Dorsolateral prefrontal cortex (tissue), 122 donors: ENCODE measurements at places on chromosomes 6 and 20. TPM values are rescaled to one million over a fixed set of nuclear protein-coding genes. Genes with fewer than 3 reads are reported as not detected.

GRCh38 chr6:133886104-133886775, 2.7 kb upstream of the TCF21 start:
- no peak for DNase-seq

DNA sequence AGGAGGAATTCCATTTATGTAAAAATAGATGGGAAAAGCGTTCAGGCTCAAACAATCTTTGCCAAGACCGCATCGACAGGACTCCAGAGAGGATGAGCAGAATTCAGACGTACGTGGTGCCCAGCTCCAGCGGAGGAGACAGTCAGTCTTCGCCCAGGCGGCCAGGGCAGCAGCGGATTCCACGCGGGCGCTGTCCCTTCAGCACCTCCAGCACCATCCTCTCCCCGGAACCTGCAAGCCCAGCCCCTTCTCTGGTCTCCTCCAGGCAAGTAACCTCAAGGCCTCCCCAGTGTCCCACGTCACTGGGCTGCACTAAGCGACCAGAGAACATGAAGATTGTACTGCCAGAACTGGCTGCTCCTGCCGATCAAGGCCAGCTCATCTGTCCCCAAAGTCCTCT, 2.8 kb upstream of the KCNQ2 start:
- no peak for DNase-seq

- DNase-seq, result no peak
These were observed 313.3 kb downstream of the RNGTT start for GRCh38 chr6:88650029-88650619.

- no peak for DNase-seq
These were observed 246.0 kb downstream of the PHACTR1 start for GRCh38 chr6:12962529-12962928.

- no peak for DNase-seq
These were observed 668.2 kb downstream of the DOK5 start for GRCh38 chr20:55143601-55144000.

GRCh38 chr20:33370291-33370690, 31.0 kb downstream of the CDK5RAP1 start:
- DNase-seq, result no peak

GRCh38 chr6:119965008-119965407, 615.4 kb upstream of the MAN1A1 start:
- no peak for DNase-seq

GRCh38 chr6:7992002-7992815, 72.0 kb downstream of the BLOC1S5 start:
- DNase-seq, result no peak

- DNase-seq, result no peak
These were observed 45.3 kb upstream of the RAB32 start for GRCh38 chr6:146498309-146498708.

DNA sequence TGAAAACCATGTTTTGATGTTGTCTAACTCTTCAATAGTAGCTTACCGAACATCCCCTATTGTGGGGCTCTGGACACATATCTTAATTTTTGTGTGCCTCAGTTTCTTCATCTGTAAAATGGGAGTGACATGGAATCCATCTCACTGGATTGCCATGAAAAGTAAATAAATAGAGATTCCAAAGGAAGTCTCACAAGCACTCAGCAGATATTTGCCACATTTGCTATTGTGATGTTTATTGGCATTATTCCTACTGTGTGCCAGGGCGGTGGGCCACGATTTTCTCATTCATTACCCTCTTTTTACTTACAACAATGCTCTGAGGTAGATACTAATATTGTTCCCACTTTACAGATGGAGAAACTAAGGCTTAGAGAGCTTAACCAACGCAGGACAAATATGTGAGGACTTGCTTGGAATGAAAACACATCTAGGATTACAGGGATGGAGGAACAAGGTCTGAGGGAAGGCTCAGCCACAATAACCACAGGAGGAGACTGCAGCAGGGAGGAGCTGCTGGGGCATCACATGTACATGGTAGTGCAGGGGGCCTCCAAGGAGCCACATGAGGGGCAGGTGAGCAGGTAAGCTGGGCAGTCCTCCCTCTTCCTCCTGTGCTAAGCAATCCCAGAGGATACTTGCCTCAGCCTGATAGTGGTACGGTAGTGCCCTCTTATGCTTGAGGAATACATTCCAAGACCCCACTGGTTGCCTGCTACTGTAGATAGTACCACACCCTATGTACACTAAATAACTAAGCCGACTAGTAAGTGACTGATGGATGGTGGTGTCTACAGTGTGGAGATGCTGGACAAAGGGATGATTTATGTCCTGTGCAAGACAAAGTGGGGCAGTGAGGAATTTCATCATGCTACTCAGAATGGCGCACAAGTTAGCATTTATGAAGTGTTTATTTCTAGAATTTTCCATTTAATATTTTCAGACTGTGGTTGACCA, 176.9 kb downstream of the FOXA2 start:
- no peak for DNase-seq

GRCh38 chr6:27894839-27895762, 17.1 kb downstream of the OR2B2 start:
- no peak for DNase-seq

GRCh38 chr20:34017610-34018009, 23.9 kb downstream of the RALY start:
- no peak for DNase-seq

DNA sequence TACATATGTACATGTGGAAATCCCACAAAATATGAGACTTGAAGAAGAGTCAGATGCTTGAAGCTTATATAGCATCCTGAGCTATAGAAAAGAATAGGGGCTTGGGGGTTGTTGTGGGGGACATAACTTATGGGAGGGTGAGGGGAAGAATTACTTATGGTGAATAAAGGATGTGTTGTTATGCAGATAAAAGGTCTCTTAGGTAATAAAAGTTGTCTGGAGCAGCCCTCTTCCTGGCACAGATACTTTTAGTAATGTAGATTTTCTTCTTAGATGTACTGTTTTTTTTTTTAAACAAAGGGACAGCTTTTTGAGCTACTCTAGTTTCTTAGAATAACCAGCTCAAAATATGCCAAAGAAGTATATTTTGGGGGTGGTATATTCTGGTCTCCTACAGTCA, 35.9 kb downstream of the CHMP4B start:
- DNase-seq, result no peak

- DNase-seq, result no peak
These were observed 92.2 kb downstream of the BACH2 start for GRCh38 chr6:90204327-90205056.

GRCh38 chr20:61662968-61663331, 402.7 kb downstream of the TAF4 start:
- peak; percentile 59 for DNase-seq

GRCh38 chr6:71072508-71072907, 115.6 kb upstream of the B3GAT2 start:
- no peak for DNase-seq

GRCh38 chr20:38299963-38300362, 4.0 kb upstream of the BPI start:
- no peak for DNase-seq

DNA sequence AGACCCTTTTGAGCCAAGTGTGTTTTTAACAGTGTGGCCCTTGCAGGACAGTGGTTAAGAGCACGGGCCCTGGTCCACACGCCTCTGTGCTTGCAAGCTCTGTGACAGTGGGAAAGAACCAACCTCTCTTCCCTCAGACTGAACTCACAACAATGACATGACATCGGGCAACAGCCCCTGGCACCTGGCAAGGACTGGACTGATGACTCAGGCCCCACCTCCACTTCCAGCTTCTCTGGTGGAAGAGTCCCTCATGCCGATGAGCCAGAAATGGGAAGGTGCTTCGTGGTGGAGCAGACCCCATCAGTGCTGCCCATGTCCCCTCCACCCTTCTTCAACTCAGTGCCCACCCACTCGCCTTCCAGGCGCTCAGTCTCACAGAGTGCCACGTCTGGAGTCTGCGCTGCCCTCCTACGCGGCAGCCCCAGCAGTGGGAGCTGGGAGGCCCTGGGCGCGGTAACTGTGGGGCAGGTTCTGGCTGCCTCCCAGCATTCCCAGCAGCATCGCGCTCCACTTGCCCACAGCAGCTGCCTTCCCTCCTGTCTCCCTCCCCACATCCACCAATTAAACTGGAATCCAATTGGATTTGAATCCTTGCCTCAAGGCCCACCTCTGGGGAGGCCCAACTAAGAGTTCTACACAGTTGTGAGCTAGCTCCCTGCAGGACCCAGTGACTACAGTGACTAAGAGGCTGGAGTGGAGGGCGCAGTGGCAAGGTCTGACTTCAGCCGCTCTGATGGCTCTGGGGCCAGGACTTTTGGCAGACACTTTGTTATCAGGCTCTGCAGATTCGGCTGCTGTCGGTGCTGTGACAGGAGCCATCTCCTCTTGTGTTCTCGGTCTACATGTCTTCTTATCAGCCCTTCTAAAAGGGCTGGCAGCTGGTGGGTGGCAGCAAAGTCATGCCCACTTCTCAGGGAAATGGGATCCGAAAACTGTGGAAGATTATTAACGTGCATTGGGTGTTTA, 156.8 kb upstream of the MLN start:
- peak; percentile 41 for DNase-seq

DNA sequence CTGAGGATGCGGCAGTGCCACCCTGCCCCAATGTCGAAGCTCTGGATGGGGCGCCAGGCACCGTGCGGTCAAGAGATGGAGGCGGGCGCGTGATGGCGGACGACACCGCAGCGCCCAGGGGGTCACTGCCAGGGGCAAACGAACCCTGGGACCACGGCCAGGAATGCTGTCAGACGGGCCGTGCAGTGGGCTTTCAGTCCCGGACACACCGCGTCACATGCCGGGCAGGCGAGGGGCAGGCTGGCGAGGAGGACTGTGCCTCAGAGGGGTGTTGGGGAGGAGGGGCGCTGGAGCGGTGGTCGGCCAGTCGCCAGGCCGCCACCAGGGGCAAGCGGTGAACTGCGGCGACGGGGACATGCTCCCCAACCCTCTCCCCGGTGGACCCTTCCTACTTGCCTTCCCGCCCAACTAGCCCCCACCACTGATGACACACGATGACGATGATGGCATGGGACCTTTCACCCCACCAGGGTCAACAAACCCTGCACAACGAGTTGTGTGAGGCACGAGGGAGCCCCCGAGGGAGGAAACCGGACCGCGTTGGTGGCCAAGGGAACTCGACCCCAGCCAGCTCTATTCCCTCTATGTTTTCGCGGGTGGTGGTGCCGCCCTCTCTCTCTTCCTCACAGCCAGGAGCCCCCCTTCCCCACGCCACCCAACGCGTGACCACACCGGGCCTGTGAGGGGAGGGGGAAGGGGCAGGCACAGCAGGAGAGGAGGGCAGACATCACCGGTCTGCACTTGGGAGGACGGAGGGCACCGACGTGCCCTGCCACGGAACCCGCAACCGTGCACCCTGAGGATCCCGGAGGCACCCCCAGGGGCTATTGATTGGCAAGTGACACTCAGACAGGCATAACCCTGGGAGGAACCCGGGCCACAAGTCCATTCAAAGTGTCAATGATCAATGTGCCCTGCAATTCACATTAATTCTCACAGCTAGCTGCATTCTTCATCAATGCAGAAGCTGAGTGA, 1960.9 kb upstream of the DEFB115 start:
- no peak for DNase-seq

- no peak for DNase-seq
These were observed 36.3 kb downstream of the CLIC5 start for GRCh38 chr6:45979311-45979710.

DNA sequence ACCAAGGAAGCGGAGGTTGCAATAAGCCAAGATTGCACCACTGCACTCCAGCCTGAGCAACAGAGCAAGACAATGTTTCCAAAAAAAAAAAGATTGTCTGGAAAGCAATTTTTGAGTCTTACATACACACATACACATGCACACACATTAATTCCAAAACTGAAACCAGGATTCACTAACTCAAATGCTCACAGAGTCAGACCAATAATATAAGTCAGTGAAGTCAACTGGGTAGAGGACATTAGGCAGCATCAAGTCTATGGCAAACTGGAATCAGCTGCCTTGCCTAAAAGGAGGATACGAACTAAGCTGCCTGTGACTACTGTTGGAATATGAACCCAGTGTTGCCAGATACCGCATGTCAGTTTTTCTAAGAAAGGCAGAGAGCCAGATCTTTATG, 15.7 kb downstream of the REM1 start:
- no peak for DNase-seq

DNA sequence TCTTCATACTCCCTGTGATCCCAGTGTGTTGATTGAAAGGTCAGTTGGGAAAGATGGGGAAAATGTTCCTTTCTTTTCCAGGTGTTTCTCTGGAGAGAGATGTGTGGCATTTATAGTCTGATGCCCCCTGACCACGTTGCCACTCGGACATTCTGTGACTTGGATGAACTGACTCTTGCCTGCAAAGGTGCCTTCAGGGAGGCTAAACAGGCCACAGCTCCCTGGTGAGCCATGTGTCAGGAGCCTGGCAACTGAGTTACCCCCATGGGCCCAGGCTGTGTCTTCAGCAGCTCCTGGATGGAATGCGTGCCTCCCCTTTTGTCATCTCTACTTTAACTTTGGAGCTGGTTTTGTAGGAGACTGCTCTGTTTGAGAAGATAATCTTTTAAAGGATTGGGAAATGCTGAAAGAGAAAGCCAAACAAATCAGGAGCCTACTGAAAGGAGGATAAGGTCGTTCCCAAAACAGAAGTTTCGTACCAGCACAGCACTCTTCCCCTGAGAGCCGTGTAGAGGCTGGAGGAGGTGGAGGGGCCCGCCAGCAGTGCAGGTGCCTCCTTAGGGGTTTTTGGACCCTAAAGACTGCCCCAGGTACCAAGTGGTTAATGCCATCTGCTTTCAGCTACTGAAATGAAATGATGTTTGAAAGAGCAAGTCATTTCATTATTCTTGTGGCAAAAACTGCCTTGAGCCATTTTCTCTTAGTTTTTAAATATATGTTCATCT, 322.8 kb downstream of the ZFAND3 start:
- no peak for DNase-seq

DNA sequence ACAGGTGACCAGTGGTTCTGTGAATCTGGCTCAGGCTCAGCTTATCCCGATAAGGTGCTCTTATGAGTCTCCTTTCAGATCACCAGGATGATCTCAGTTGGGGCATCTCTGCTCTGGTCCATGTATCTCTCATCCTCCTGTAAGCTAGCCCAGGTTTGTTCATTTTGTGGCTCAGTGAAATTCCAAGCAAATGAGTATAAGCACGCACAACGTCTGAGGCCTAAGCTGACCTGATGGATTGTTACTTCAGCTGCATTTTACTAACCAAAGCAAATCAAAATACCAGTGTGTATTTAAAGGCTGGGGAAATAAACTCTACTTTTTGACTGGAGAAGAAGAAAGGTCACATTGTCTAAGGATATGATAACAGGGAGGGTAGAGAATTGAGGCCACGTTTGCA, 551.0 kb upstream of the BTBD3 start:
- no peak for DNase-seq

GRCh38 chr6:135115411-135115810, 60.8 kb upstream of the HBS1L start:
- DNase-seq, result no peak

GRCh38 chr6:148790817-148791216, 44.0 kb downstream of the UST start:
- DNase-seq, result no peak

GRCh38 chr6:129575378-129576118, 134.4 kb downstream of the ARHGAP18 start:
- DNase-seq, result no peak

- no peak for DNase-seq
These were observed 163.4 kb upstream of the SIM1 start for GRCh38 chr6:100627911-100628758.

GRCh38 chr20:33915726-33916331, 77.9 kb upstream of the RALY start:
- no peak for DNase-seq

- DNase-seq, result no peak
These were observed 631.6 kb upstream of the NRSN1 start for GRCh38 chr6:23494367-23494766.

ARID1B gene
- 145 TPM for total RNA-seq

SFT2D1 gene
- 38.0 TPM for total RNA-seq

GPR63 gene
- 13.2 TPM for total RNA-seq

MAP3K5 gene
- total RNA-seq, result 38.3 TPM

PREX1 gene
- 128 TPM for total RNA-seq

DYNLT2 gene
- 2.3 TPM for total RNA-seq
